Activated CD4-positive, alpha-beta T cell treated with anti-CD3 and anti-CD28 coated beads, Interleukin-2, Interleukin-4, amounts not matched to agents 100 ng/mL and 50 ng/mL, durations not matched to agents 16 hours and 8 hours (primary cell): ENCODE measurements at places on chromosomes 2 and 18.

- DNase-seq, result peak; percentile 95
Measured at GRCh38 chr2:677056-677958, at the start of gene TMEM18. Gene TMEM18, minus strand, starts transcription at chr2:677406. Its CDS starts 61 bp downstream, at chr2:677345.

DNA sequence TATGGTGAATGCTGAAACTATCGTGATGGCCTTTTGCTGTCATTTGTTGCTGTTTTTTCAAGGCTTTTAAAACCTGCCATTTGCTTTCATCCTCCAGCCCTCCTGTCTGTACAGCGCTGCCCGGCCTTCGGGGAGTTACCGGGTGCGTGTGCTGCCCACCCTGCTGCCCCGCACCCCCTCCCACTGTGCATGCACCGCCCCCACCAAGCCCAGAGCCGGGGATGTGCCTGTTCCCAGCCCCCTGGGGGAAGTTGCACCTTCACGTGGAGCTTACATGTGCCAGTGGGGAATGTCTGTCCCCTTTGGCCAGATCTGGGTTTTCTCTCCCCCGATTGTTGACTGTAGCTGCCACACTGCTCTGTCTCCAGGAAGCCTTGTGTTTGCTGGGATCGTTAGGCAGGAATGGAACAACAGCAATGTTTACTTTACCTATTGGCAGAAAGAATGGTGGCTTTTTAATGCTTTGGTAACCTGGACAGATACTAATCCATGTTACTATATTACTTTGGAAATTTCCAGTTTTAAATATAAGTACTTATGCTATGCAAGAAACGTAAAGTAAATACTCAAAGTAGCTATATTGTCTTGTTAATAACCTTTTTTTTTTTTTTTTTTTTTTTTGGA, 64.8 kb upstream of the RBM44 start:
- DNase-seq, result no peak

DNA sequence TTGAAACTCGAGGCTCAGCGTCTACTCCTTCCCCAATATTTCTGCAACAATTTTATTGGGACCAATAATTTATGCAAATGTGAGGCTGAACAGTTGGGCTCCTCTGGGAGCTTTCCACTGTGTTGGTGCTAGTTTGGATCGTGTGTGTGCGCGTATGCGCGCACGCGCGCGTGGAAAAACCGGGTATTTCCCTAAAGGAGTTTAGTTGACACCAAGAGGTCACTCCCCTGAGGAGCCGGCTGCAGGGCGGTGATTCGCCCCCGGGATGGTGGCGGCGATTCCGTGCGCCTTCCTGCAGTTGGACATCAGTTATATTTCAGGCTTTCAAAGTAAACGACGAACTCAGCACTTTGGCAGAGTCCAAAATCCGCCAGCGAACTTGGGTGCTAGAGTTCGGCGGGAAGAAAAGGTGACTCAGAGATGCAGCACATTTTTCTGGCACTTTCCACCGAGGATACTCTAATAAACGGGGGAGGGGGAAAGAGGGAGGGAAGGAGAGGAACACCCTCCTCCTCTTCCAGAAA, 186.5 kb upstream of the FANCL start:
- DNase-seq, result no peak

DNA sequence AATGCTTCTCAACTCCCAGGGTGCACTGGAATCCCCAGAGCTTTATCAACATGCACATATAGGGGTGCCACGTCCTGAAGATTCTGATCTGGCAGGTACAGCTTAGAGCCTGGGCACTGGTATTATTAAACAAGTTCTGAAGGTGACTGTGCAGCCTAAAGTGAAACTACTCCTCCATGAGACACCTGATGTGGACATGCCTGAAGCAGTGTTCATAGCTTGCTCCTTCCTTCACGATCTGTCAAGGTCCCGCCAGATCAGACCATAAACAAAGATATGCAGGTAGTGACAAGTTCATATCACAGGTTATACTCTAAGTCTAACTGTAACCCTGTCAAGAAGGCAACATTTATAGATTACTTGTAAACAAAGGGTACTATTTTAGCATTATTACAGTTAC, 65.3 kb upstream of the DNER start:
- DNase-seq, result no peak

- DNase-seq, result no peak
Measured at GRCh38 chr2:173148520-173148919, 72.9 kb downstream of the MAP3K20 start.
